Stimulated activated naive B cell treated with anti-CD40 and anti-IgM and Interleukin-4, amounts not matched to agents 10 μg/mL and 1 μg/mL and 100 μg/mL, for 72 hours (primary cell): ENCODE measurements at places on chromosomes 12 and 14.

- no peak for DNase-seq
These were observed 412 bp upstream of the SNW1 start for GRCh38 chr14:77761205-77761931.

- DNase-seq = no peak
These were observed 4.4 kb downstream of the IPO8 start for GRCh38 chr12:30691122-30691879.

- no peak for DNase-seq
These were observed 126.0 kb downstream of the NTF3 start for GRCh38 chr12:5557906-5558305.

GRCh38 chr14:98592611-98593170 is 679.3 kb downstream of the BCL11B start:
- DNase-seq = no peak

DNA sequence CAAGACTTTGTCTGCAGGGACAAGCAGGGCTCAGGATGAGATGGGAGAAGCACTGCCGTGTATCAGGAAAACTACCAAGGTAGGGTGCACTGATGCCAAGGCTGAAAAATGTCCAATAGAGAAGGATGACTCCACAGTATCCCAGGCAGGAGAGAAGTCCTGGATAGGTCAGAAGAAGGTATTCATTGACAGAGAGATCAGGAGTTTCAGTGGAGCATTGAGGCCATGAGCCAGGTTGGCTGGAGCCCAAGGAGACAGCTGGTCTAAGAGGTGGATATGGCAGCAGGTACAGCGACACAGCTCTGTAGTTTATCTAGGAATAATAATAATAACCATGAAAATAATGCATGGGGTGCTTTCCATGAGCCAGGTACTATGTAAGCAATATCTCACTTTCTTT is 180.9 kb downstream of the EXOC5 start:
- DNase-seq = no peak

- no peak for DNase-seq
These were observed 12.9 kb downstream of the ISCA2 start for GRCh38 chr14:74506411-74506851.

- DNase-seq = no peak
These were observed 103.7 kb downstream of the DYRK2 start for GRCh38 chr12:67752226-67752732.

DNA sequence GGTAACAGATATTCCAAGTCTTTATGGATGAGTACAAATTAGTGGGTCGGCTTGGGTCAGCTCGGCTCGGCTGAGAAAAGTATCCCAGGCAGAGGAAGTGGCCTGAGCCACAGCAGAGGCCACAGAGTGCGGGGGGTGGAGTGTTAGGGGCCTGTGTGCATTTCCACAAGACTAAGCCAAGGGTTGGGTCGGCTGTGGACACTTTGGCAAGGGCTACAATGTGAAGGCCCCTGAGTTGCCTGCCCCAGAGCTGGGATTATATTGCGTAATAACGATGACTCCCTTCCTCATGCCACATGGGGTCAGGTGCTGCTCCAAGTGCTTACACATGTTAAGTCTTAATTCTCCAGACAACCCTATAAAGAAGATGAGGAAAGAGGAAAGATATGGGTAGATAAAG is 11.4 kb downstream of the EVL start:
- DNase-seq = no peak

DNA sequence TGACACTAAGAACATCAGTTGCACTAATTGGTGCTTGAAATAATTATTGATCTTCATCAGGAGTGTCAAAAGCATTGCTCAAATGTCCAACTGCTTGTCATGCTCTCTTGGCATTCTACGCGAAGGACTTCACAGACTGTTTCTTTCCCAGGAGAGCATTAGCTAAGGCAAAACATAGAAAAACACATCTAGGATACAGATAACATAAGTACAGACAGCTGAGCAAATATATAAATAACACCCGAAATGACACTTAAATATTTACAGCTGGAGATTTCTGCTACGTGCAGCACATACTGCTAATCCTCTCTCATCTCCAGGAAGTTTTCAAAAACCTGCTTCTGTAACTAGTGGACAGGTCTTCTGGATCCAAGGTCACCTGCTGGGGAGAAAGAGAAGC is 120.0 kb upstream of the PRMT8 start:
- no peak for DNase-seq

- no peak for DNase-seq
These were observed 3.0 kb downstream of the ARG2 start for GRCh38 chr14:67622675-67623074.

GRCh38 chr12:67390273-67390672 is 121.1 kb downstream of the CAND1 start:
- no peak for DNase-seq

DNA sequence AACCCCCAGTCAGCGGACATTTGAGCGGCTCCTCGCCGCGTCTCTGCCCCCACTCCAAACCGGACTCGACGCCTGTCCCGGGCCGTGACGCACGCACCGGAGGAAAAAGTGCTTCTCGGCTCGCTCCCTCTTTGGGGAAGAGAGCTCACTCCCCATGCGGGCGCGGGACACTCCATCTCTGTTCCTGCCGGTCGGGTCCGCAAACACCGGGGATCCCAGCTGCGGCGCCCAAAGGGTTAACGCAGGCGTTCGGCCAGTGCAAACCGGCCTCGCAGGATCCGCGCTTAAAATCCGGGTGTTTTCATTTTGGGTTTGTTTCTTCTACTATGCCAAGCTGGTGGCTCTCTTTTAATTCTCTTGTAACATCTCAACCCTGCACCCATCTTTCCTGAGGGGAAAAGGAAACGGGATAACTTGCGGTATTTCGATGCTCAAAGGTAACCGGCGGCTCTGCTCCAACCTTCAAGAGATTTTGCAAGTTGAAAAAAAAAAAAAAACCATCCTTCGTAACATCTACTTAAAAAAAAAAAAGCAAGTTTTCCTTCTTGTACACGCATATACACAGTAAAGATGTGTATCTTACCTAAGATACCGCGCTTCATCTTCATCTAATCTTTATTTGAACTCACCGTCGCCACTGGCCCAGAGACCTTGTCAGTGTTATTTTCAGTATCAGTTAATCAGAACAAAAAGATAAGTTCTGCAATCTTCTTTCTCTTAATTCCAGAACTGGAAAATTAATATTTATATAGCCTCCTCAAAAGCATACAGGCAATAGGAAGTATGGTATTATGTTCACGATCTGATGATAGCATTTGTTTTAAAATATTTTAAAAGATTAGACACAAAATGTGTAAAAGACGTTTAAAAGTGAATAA is 1.6 kb upstream of the ATP2B1 start:
- DNase-seq = no peak

- DNase-seq = no peak
These were observed 10.8 kb downstream of the MGP start for GRCh38 chr12:14874882-14875281.

GRCh38 chr12:14960548-14961465 is 594 bp downstream of the ARHGDIB start:
- no peak for DNase-seq

DNA sequence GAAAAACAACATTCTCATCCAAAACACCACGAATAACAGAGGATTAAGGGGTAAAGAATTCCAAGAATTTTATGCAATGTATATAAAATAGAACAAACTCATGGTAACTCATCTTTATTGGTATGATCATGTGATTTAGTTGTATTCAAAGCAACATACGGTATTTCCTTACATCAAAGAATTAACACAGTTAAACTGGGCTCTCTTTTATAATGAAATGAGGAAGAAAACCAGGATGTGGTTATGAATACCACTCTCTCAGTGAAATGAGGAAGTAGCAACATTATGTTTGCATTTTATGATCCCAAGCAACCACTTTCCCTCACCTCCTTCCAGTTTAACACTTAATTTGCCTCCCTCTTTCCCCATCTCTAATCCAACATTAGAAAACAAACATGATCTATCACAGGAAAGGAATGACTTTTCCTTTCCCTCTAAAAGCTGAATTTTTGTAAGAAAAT is 22.9 kb downstream of the SPTLC2 start:
- DNase-seq = no peak

DNA sequence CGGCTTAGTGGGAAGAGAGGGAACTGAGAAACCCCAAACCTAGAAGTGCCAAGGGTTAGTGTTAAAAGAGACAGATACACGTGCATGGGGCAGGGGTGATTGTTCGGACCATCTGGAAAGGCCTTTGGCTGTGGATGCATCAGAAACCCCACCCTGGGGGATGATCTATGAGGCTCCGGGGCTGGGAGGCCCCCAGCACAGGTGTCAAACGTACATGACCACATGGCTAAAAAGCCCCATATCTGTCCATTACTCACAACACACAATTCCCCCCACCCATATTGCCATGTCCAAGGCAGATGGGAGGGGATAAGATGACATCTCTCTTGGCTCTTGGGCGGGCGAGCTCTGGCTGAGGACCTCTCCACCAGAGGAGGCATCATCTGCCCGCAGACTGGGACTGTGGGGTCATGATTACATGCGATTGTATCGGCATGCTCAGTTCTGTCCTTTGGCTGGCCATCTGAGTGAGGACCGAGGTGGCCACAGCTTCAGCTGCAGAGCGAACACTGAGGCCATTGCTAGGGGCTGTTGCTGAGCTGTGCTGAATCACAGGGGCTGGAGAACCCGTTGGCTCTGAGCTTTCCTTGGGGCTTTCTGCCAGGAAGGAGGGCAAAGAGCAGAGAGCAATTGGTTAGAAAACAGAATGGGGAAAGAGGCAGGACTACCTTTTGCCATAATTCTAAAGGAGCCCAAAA is 9.6 kb upstream of the NPFF start:
- no peak for DNase-seq

DNA sequence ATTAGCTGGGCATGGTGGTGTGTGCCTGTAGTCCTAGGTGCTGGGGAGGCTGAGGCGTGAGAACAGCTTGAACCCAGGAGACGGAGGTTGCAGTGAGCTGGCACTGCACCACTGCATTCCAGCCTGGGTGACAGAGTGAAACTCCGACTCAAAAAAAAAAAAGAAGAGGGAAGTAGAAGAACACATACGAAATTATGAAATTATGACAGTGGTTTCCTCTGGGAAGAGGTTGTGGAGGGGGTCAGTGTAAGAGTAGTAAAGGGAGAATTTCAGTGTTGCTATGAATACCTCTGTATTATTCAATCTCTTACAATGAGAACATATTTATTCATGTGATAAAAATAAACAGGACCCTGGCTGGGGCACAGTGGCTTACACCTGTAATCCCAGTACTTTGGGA is 24.7 kb upstream of the CSRNP2 start:
- no peak for DNase-seq

DNA sequence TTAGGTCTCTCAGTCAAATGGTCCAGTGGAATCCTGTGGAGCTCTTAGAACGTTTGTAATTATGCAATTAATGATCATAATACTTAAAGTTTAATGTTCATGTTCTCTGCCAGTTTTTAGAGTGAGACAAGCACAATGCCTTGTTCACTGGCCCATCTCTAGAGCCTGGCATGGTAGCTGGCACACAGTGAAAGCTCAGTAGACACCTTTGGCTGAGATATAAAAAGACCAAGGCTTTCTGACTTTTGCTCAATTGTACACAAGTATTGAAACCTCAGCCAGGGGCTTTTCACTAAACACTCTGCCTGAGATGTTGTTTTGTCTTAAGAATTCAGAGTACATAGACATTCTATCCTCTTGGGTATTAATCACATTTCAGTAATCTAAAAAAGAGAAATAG is 241.8 kb upstream of the ATP2B1 start:
- DNase-seq = no peak

- no peak for DNase-seq
These were observed 154.5 kb upstream of the CLEC14A start for GRCh38 chr14:38410442-38410841.

DNA sequence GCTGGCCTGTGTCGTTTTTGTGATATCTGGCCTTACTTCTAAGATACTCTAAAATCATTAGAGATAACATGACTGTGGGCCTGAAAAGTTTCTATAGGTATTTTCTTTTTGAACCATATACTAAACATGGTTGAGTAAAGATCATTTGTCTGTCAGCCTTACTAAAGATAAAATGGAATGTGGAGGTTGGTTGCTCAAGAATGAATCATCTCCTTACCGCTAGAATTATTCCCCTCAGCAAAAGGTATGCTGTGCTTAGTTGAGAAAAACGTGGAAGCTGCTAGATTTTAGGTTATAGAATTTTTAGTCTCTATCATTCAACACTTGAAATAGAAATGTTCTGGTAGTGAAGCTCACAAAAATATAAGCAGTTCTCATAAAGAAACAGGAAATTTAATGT is 407.3 kb downstream of the AEBP2 start:
- no peak for DNase-seq

- DNase-seq = no peak
These were observed 2.9 kb upstream of the CACNB3 start for GRCh38 chr12:48815126-48816110.

GRCh38 chr12:121693155-121693687 is 19.3 kb upstream of the TMEM120B start:
- no peak for DNase-seq

- no peak for DNase-seq
These were observed 71.1 kb downstream of the PELI2 start for GRCh38 chr14:56189307-56189706.

- no peak for DNase-seq
These were observed 56.7 kb downstream of the MED13L start for GRCh38 chr12:116220756-116221155.

DNA sequence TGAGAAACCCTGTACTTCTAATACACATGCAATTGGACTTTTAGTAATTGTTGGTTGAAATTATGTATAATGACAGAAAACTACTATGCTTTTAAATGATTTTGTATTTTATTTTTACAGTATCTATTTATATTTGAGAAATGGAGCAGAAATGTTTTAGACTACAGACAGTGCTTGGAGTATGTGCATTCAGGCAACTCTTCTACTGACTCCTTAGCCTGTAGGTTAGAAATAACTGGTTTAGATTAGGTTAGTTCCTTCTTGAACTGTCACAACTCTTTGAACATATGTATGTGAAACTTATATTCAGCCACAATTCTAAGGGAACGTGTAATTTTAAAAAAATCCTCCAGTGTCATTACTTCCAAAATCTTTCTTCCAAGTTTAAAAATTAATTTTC is 1.7 kb downstream of the FGFR1OP2 start:
- no peak for DNase-seq

GRCh38 chr12:52186118-52186840 is 5.5 kb downstream of the KRT80 start:
- DNase-seq = no peak

GRCh38 chr12:92118826-92119536 is 26.7 kb downstream of the BTG1 start:
- DNase-seq = no peak

DNA sequence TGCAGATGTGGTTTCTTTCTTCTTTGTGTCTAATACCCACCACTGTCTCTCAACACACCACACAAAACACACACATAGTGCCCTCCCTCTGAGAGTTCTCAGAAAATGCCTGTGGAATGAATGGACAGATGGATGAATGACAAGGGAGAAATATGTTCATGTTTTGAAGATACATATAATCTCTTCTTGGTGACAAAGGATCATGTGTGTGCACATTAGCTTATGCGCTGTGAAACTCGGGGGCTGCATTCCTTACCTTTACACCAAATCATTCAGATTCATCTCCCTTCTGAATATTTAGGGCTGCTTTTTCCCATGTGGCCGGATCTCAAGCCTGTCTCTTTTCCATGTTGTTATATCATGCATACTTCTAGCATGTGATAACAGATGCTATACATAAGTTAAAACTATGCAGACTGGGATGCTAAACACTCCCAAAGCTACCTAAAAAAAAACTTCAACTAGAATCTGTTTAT is 111.4 kb downstream of the EPS8 start:
- DNase-seq = no peak
